ENCODE measurements at places on chromosomes 4 and X.

DNA sequence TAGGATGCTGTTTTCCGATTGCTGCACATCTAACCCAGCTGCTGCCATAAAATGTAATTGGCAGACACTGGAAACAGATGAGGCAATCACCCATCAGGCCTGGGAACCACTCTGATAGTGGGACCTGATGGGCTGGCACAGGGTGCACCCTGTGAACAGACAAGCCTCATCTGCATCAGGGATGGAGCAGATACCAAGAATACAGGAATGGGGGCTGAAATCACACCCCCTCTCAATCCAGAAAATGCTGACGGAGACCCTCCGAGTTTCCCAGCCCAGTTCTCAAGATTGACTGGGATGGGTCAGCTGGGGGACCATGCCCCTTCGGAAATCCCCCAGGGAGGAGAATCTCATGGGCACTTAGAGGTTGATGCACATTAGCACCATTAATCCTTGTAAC lies 28.8 kb upstream of the PPP2R2C start:
- no peak for DNase-seq

DNA sequence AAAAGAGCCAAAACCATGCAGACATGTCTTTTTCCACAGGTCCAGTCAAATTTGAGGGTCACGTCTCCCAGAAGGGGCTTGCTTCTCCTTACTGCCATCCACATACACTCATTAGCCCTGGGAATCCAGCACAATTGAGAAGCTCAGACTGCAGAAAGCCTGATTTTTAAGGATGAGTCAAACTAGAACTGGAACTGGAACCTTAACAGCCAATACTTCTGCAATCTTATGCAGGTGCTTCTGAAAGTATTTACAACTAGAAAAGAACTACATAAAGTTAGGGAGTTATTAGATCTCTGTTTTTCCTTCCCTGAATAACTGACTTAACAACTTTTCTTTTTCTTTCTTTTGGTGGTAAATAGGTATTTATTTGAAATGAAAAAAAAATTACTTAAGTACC lies 86.3 kb downstream of the CDS1 start:
- DNase-seq, result no peak

DNA sequence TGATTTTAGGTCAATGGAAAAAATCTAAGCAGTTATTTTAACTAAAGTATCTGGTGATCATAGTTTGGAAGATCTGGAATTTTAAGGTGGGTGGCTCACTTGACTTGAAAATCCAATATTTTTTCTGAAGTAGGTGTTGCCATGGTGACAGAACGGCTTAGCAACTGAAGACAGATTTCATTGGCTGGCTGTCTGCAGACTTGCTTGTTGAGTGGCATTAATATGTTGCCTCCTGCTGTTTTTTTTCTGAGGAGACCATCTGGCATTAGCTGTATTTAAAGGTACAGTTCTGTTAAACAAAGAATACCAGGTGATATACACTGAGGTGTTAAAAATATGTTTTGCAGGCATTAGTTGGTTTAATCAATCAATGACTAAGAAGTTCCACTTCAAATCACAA lies 19.8 kb downstream of the CPE start:
- peak; percentile 27 for DNase-seq

GRCh38 chrX:132848296-132848970 lies 110.0 kb downstream of the HS6ST2 start:
- DNase-seq, result no peak

GRCh38 chr4:173343832-173344397 lies 9.8 kb upstream of the HMGB2 start:
- no peak for DNase-seq

GRCh38 chr4:114927881-114928280 lies 185.5 kb downstream of the NDST4 start:
- DNase-seq, result no peak

DNA sequence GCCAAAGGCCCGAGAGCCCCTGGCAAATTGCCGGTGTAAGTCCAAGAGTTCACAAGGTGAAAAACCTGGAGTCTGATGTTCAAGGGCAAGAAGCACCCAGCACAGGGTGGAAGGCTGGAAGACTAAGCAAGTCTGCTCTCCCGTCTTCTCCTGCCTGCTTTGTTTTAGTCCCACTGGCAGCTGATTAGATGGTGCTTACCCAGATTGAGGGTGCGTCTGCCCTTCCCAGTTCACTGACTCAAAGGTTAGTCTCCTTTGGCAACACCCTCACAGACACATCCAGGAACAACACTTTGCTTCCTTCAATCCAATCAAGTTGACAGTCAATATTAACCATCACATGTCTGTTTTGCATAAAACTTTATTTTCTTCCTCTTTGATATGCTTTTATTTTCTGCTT lies 157.4 kb downstream of the HS3ST1 start:
- no peak for DNase-seq

- no peak for DNase-seq
These were observed 54.1 kb downstream of the SHROOM3 start for GRCh38 chr4:76488888-76489685.

GRCh38 chr4:81052119-81053068 lies 21.9 kb downstream of the BMP3 start:
- no peak for DNase-seq

DNA sequence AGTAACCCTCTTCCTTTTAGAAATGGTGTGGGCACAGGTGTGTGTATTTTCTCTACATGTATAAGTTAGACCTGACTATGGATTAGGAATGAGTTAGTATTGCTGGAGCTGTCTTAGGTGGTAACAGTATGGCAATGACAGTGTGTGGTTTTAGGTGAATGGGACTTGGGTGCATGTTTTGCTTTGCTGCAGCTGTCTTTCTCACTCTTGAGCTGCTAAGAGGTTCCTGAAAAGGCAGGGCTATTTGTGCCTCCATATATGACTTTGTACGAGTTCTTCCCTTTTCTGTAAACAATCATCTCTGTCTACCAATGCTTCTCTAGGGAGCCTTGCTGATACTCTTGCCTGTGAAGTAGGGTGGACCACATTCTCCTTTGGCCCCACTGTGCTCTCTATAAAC lies 234.8 kb upstream of the HHIP start:
- no peak for DNase-seq

DNA sequence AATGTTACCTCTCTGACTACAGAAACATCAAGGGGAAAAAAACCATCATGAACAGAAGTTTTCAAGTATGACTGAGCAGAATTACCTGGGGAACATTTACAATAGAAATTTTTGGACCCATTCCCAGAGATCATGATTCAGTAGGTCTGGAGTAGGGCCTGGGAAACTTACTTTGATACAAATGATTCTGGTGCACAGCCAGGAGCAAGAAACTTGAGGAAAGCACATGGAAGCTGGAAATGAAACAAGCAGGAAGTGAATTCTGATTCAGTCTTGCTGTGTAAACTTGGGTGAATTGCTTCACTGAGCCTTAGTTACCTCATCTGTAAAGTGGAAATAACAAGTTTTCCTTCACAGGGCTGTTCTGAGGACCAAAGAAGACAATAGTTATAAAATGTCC lies 192.5 kb upstream of the TAPT1 start:
- DNase-seq, result no peak

GRCh38 chr4:39227906-39228305 lies 45.6 kb downstream of the WDR19 start:
- no peak for DNase-seq

DNA sequence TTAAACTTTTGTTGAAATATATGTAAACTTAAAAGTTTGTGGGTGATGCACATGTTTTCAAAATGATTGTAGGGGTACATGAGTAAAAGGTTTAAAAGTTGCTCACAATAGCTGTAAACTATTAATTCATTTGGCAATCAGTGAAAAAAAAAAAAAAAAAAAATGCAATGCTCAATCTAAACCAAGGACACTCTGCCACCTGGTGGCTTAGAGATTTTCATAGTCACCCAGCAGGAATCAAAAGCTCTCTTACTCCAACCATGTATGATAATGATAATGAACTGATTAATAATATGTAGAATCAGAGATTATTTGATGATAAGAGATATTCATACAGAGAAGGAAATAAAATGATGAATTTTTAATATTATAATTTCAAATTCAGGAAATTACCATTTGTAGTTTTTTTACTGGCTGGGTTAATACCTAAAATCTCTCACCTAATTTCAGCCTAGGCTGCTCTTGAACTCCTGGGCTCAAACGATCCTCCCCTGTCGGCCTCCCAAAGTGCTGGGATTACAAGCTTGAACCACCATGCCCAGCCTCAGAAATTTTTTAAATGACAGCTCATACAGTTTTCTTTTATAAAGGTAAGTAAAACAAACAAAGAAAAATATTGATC lies 46.9 kb upstream of the SLC25A4 start:
- peak; percentile 47 for DNase-seq
